T-helper 9 cell (primary cell): ENCODE measurements at places on chromosomes 12 and 14.

- DNase-seq = no peak
Measured at GRCh38 chr12:57753756-57754337, 1.1 kb upstream of the MARCHF9 start.

- no peak for DNase-seq
Measured at GRCh38 chr14:50829489-50830043, 1.4 kb downstream of the NIN start.

- no peak for DNase-seq
Measured at GRCh38 chr12:131818821-131819585, 9.2 kb upstream of the MMP17 start.

- DNase-seq = no peak
Measured at GRCh38 chr14:95255487-95255886, 64.2 kb downstream of the CLMN start.

GRCh38 chr14:20204721-20205120 lies 14.0 kb downstream of the OR11G2 start:
- no peak for DNase-seq

GRCh38 chr12:40152783-40153383 lies 47.0 kb upstream of the SLC2A13 start:
- peak; percentile 36 for DNase-seq

DNA sequence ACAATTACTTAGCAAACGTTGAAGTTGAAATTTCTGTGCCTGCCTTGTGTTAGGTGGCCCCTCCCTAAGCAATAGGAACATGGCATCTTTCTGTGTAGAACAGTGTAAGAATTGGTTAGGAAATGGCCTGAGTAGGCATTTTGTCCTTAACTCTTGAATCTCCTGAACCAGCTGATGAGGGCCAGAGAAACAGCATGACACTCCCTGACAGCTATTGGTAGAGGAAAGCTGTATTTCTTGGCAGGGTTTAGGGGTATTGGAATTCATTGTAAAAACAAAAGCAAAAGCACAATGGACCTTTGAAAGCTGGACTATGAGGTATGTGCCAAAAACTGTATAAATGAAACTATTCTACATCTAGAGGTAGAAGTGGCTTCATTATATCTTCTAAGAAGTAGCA lies 40.6 kb upstream of the LRTM2 start:
- DNase-seq = no peak

DNA sequence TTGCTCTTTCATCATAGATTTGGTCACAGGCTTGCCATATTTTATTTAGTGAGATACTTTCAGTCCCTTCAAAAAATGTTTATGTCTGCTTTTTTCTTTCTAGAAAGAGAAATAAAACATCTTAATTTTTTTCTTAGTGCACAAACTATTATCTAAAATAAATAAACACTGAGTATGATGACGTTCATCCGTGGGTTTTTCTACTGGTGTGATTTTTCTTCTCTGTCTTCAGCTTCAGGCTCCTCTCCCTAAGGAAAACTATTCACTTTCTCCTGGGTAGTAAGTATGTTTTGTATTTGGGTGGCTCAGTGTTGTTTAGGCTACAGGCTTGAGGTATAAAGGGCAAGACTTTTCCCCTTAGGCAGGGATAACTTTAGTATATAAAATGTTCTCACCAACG lies 154.7 kb downstream of the DACT1 start:
- DNase-seq = no peak

GRCh38 chr14:68596211-68596610 lies 196.7 kb downstream of the ZFP36L1 start:
- DNase-seq = no peak

- DNase-seq = peak; percentile 25
Measured at GRCh38 chr14:105363847-105364708, 34.3 kb upstream of the TEX22 start.

DNA sequence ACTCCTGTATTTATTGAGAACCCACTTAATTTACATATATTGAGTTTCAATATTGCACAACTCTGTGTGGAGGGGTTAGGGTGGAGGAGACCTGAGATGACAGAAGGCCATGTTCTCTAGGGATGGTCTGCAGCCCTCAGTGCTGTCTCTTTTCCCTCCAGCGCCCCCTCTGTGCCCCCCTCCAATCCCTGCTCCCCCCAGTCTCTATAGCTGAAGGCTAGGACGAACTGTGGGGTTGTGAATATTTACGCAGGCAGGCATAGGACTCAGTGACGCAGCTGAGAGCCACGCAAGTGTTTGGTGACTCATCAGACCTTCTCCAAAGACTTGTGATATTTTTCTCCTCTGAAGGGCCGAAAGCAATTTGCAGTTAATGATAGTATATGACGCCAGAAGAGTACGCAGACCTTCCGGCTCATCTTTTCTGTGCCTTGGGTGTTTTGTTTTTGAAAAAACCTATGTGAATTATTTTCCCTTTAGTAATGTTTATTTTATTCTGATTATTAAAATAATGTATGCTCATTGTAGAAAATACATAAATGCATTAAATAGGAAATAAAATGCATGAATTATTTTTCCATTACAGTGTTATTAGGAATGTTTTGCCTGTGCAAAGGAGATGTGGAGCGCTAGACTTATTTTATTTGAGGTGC lies 85.3 kb downstream of the SLC25A47 start:
- no peak for DNase-seq

DNA sequence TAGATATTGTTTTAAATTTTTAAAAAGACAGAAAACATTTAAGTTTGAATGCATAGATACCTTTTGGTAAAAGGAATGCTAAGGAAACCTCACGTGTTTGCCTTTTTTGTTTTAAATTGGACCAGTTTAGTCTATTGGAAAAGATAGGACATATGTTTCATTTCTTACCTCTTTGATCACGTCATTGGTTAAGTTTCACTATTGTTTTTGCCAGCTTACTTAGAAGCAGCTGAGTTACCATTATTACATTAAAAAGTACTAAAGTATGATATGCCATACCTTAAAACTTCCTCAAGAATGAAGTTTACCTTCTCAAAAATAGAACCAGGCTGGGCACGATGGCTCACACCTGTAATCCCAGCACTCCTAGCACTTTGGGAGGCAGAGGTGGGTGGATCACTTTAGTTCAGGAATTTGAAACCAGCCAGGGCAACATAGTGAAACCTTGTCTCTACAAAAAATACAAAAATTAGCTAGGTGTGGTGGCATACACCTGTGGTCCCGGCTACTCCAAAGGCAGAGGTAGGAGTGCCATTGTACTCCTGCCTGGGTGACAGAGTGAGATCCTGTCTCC lies 54.4 kb downstream of the SRGAP1 start:
- DNase-seq = no peak

DNA sequence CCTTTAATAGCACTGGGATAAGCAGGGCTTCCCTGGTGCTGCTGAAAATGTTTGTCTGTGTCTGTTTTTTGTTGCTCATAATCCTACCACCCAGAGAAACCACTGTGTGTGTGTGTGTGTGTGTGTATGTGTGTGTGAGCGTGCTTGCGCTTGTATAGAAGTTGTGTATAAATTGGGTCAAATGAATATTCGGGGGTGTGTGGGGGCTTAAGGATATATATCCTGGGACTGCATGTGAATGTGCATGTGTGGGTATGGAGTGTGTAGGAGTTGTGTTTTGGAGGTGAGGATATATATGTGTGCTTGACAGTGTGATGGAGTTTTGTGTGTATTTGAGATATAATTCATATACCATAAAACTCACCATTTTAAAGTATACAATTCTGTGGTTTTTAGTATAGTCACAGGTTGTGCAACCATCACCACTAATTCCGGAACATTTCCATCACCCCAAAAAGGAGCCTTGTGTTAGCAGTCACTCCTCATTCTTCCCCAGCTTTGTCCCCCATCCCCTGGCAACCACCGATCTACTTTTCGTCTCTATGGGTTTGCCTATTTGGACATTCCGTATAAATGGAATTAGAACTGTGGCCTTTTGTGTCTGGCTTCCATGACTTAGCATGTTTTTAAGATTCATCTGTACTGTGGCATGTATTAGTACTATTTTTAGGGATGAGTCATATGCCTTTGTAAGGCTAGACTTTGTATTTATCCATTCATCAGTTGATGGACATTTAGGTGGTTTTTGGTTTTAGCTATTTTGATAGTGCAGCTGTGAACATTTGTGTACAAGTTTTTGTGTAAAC lies 25.6 kb downstream of the TCTN1 start:
- DNase-seq = no peak

DNA sequence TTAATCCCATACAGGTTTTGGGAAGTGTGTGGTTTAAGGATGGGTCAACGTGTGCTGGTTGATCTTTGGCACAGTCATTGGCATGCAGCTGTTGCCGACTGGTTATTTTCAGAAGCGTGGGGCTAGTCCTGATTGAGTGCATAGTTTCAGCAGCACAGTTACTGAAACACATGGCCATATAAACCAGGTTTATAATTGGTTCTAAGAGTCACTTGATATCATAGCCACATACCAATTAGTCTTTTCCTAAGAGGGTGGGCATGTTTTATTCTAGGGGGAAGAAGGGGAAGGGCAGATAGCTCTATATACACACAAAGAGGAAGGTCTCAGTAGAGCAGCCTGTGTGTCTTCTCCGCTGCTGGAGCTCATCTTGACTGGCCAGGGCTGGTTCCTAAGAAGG lies 11.0 kb upstream of the RPS6KL1 start:
- DNase-seq = no peak
